ENCODE measurements at places on chromosomes 12 and 14.

- DNase-seq: no peak
Measured at GRCh38 chr12:77850698-77851097, 20.0 kb downstream of the NAV3 start.

GRCh38 chr12:131559517-131560516 is 151.1 kb upstream of the SFSWAP start:
- DNase-seq: no peak

GRCh38 chr14:102508774-102509745 is 516 bp downstream of the ANKRD9 start:
- DNase-seq: no peak

- no peak for DNase-seq
Measured at GRCh38 chr14:22566845-22567244, 22.2 kb downstream of the DAD1 start.

Measured in stimulated activated CD8-positive, alpha-beta memory T cell treated with anti-CD3 and anti-CD28 coated beads, Interleukin-15, amount 100 ng/mL, for 24 hours (primary cell).